A673 (cell line): ENCODE measurements at places on chromosomes 1 and 21. TPM values are rescaled to one million over a fixed set of nuclear protein-coding genes. Genes with fewer than 3 reads are reported as not detected.

DNA sequence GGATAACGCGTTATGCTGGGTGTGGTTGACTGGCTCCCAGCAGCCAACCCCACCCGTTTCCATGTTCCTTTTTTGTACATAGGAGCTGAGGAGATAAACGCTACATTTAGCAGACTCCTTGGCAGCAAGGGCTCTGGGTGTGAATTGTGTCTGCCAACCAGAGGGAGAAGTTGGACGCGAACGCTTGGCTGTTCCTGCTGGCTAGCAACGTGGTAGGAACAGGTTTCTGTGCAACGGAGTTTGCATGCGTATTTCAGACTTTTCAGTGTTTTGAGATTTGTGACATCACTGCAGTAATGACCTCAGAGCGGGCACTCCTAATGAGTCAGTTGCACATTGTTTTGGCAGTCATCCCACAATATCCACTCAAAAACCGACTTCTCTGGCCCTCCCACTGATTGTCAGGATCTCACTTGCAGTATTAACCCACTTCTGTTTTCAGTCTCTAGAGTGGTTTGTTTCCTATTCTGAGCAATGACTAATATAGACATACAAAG is 98.7 kb upstream of the RGS1 start:
- H3K4me3 ChIP-seq = no peak overlapping the region
- peak; percentile 56 for DNase-seq
- no peaks in the 10 kb centered on the region for H3K27me3 ChIP-seq
- H3K27ac ChIP-seq = no peak overlapping the region
- no peaks in the 10 kb centered on the region for H3K36me3 ChIP-seq

- no peak overlapping the region for H3K4me3 ChIP-seq
- no peaks in the 10 kb centered on the region for H3K36me3 ChIP-seq
- H3K27ac ChIP-seq = no peak overlapping the region
- H3K27me3 ChIP-seq = no peaks in the 10 kb centered on the region
Measured at GRCh38 chr21:42554251-42554961, 40.8 kb downstream of the SLC37A1 start.

Gene C4BPB
- not detected in 2 replicates for total RNA-seq

DNA sequence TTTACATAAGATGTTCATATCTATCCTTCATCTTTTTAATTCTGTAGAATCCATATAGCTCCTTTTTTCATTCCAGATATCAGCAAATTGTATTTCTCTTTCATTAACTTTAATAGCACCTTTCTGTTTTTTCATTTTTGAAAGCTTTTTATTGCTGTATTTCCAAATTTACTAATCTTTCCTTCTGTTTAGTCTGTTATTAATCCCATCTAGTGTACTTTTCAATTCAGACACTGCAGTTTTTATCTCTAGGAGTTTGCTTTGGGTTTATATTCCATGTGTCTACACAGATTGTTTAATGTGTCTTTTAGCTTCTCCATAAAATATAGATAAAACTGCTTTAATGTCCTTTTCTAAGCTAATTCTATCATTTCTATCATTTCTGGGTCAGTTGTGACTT is 37.4 kb upstream of the GUCA2A start:
- H3K27me3 ChIP-seq = no peaks in the 10 kb centered on the region
- no peak overlapping the region for H3K4me3 ChIP-seq
- no peak for DNase-seq
- no peaks in the 10 kb centered on the region for H3K4me1 ChIP-seq
- H3K27ac ChIP-seq = no peak overlapping the region

DNA sequence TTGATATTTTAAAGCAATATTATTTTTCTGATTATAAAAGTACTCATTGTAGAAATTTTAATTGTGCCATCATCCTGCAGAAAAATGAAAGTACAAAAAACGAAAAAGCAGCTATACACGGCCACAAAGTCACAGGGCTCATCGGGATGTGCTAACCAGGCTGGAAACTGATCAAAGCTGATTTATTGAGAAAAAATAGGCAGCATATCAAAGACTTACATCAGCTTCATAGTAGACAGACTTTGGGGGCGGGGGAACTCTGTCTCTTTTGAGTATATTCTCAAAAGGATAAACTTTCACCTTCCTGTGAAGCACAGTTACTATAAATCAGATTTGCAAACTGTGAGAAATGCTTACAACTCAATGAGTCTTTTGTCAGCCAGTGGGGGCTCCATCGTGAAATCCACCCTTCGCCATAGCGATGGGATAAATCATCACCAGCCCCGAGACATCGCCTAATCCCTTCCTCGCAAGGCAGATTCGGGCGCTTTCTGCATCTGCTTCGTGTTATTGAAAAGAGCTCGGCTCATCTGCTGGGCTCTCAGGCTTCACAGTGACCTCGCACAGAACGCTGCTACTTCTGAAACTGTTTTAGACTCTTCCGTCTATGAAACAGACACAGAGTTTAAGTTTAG is 69.2 kb upstream of the ERG start:
- DNase-seq = peak; percentile 54
- no peak overlapping the region for H3K27ac ChIP-seq
- no peaks in the 10 kb centered on the region for H3K36me3 ChIP-seq
- H3K4me3 ChIP-seq = peak overlapping the region; percentile 18
- peaks cover 19% of the 10 kb centered on the region for H3K27me3 ChIP-seq
- no peaks in the 10 kb centered on the region for H3K4me1 ChIP-seq

Gene ZNF687
- total RNA-seq = 26.4 and 30.2 TPM in 2 replicates

DNA sequence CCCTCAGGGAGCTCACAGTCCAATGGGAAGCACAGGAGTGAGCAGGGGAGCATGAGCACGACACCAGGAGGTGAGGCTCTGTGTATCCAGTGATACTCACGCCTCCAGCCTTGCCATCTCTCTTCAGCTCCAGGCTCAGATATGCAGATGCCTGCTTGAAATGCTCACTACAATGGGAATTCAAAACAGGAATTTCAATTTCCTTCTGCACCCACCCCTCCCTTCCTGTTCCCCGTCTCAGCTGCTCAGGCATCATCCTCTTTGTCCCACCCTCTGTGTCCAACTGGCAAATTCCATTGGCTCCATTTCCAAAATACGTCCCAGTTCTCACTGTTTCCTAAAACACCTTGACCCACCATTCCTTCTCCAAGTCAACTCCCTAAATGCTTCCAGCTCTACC is 58.9 kb downstream of the FBXO2 start:
- H3K36me3 ChIP-seq = no peaks in the 10 kb centered on the region
- no peaks in the 10 kb centered on the region for H3K4me1 ChIP-seq
- H3K27ac ChIP-seq = no peak overlapping the region
- DNase-seq = no peak
